Stimulated activated CD8-positive, alpha-beta memory T cell treated with anti-CD3 and anti-CD28 coated beads, Interleukin-12 subunit alpha, Interleukin-12 subunit beta, amount 100 ng/mL, for 4 hours (primary cell): ENCODE measurements at places on chromosomes 4 and X.
A peak's percentile ranks its signal among the peaks of the same experiment; 100 is the strongest.

DNA sequence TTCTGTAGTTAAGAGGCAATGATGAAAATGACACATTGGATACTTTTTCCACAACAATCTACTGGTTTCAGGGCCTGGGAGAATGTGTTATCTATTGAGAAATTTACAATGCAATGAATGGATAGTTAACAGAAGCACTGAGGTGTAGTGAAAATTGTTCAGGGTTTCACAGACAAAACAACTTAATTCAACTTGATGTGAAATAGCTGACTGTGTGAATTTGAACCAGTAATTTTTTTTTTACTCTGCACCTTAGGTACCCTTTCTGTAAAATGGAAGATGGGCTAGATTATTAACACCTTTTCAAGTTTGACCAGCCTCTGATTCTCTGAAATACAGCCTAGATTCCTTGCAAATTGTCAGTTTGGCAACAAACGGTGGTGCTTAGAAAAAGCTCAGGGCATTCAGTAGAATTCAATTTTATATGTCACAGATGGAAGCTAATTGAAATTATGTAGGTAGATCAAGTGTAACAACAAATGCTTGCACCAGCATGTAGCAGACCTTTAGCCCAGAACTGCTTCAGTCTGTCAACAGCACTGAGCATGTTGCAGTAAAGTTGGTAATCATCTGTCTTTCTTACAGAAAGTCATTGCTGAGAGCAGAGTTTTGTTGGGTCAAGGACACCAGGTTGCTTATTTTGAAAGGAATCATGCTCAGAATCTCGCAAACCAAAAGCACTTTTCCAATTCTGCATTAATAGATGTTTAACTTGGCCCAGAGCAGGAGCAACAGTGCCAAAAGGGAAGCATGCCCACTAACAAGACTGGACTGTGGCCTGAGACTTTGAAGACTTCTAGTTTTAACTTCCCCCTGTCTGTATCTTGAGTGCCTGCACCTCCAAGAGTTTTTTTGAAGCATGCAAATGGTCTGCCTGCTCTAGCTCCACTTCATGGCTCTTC is 526.6 kb downstream of the PACRGL start:
- DNase-seq, result no peak

DNA sequence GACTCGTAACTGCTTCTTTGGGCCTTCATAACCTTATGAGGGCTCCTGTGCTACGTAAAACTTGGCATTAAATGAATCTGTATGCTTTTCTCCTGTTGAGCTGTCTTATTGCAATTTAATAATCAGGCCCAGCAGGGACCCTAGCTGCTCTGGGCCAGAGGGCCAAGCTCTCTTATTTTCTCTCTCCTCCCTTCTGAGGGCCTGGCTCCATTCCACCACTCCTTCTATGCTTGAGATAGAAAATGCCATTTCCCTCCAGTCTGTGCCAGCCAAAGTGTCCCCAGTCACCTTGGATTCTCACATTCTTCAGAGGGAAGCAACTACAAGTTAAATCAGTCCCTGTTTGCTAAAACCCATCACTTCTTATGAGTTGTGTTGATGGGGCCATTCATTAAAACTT is 90.1 kb downstream of the CLCN4 start:
- no peak for DNase-seq

DNA sequence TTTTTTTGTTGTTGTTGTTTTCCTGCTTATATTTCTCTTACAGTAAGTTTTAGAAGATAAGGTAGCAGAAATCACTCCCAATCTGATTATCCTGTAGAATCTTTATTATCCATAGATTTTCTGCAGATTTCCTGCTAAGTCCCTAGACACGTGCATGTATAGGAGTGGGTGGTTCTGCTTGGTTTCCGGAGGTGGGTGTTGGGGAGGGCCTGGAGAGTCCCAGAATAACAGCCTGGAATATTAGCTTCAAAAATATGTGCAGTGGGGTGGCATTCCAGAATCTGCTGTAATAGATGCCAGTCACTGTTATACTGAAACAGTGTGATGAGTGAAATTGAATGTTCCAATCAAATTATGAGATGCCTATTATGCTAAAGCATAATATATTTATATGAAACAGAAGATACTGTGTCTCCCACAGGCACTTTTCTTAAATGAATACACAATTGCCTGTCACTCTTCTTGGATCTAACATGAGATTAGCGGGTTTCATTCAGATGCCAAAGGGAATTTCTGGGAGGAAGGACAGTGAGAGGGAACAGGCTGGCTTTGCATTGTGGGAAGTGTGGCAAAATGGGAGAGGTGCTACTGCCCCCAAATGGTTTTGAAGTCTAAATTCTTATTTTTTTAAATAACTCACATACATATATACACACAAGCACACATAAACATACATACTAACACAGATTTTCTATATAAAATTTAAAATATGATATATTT is 37.6 kb downstream of the C4orf50 start:
- DNase-seq, result no peak

GRCh38 chr4:57435300-57435699 is 325.1 kb upstream of the IGFBP7 start:
- DNase-seq, result no peak

DNA sequence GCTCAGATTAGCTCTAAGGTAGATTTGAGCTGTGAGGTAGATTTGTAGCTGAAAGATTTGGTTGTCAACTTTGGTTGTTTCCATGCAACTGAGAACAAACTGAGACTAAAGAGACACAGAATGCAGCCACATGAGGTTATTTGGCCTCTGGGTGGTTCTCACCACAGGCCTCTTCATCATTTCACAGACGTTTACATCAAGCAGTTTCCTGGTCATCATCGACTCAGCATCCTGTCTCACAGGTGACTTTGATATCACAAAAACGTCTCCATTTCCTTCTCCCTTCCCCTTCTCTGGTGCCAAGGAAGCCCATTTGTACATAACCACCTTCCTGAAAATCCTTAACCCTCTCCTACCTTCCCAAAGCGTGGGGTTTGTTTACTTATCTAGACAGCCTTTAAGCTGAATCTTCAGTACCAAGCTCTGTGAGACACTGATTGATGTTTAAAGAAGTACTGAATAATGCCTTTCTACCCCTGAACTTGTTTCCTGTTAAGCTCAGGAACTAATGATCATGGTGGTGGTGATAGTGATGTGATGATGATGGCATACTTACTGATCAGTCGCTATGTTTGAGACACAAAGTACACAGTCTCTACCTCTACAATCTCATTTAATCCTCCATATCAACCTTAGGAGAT is 81.9 kb downstream of the FAM114A1 start:
- DNase-seq, result no peak

DNA sequence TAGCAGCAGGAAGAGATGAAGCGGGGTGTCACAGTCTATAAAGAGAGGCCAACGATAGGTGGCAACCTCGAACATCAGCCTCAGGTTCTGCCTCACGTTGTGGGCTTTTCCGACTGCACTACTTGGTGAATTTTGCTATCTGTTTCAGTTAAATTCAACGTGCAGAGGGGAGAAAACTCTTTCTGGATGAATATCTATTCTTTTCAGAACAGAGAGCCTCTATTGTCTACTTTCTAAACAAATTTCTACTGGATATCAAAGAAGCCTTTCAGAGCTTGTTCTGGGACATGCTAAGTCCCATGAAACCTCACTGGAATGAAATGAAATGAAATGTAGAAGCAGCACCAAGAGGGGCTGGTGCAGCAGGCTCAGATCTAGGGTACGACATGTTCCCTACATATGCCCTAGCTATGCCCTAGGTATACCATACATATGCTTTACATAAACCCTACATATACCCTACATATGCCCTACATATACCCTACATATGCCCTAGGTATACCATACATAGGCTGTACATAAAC is 116.5 kb upstream of the TRIM2 start:
- no peak for DNase-seq

GRCh38 chrX:119235872-119236622 is at the start of gene PGRMC1:
TSS of gene PGRMC1 (plus strand) at chrX:119236285. CDS start at chrX:119236364, 79 bp downstream.
- DNase-seq, result peak; percentile 59

- no peak for DNase-seq
Observed at GRCh38 chr4:183770906-183771305, 111.8 kb downstream of the TRAPPC11 start.

- DNase-seq, result no peak
Observed at GRCh38 chrX:123171781-123172180, 12.3 kb upstream of the GRIA3 start.

GRCh38 chrX:46209768-46210167 is 335.5 kb downstream of the ZNF674 start:
- no peak for DNase-seq

- DNase-seq, result no peak
Observed at GRCh38 chr4:105786748-105787147, 78.2 kb downstream of the GSTCD start.

DNA sequence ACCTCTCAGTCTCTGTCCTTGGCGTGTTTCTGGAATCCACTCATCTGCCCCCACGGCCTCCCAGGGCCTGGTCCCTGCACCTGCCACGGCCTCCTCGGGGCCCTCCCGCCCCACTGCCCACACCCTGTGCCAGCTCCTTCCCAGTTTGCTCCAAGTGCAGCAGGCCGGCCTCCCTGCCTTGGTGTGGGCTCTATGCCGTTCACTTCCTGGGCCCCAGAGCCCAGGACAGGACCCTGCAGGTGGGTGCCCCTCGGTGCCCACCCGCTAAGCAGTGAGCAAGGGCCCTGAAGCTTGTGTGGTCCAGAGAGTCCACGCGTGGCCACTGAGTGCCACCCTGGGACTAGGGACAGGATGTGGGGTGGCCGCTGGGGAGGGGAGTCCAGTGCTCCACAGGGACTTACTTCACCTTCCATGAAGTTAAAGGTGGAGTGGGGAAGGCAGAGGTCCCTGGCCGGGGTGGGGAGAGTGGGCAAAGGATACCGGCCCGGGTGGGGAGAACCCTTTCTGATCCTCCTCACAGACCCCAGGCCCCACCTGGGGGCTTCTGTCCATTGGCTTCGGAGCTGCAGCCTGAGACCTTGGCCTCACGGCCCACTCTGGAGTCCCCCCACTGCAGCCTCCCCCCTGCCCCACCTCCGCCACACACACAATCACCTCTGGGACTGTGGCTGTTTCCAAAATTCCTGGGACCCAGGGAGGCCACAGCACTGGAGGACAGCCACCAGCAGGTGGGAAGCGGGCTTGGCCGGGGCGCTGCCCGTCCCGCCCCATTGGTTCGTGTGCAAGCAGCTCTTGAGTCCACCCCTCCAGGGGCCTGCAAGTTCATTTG is 60.0 kb upstream of the NKX1-1 start:
- no peak for DNase-seq

DNA sequence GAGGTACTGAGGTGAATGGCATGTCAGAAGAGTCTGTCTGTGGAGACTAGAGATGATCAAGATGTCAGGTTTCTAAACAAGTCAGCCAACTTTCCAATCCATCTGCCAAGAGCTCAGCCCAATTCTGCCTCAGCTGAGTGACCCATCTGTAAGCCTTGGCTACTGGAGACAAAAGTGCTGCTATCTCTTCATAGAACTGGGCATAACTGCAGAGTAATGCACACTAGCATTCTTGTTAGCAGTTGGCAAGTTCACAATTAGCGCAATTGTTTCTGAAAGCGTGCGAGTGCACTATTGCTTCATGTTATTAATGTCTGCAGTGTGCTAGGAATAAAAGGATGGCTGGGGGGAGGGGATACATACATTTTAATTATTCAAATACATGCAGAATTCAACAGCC is 32.9 kb upstream of the SH3D19 start:
- DNase-seq, result no peak

DNA sequence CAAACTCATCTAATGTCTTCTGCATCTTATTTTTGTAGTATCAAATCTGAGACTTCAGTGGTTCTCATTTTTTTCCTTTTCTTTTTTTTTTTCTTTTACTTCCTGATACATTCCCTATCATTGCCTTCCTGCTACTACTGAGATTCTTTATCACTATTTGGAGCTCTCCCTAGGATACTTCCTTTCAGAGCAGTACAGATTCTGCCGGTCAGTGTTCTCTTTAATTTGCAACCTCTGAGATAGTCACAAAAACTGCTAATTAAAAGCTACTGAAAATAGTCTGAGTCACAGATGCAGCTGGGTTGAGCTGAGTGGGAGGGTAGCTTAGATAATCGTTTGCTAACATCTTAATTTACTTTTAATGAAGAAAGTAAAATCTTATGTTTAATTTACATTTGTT is 1279.7 kb downstream of the ARAP2 start:
- DNase-seq, result no peak

- no peak for DNase-seq
Observed at GRCh38 chr4:39502019-39502663, 25.1 kb downstream of the UGDH start.
